ENCODE measurements at places on chromosomes 4 and X. TPM values are rescaled to one million over a fixed set of nuclear protein-coding genes. Genes with fewer than 3 reads are reported as not detected.

The DIPK2B gene
- not detected for total RNA-seq

The SSX7 gene
- total RNA-seq, result not detected

The BOD1L1 gene
- total RNA-seq, result 18.7 TPM

The PGAM4 gene
- 0.26 TPM for total RNA-seq

The CXXC4 gene
- not detected for total RNA-seq
